ENCODE measurements at places on chromosomes 13 and 19.

DNA sequence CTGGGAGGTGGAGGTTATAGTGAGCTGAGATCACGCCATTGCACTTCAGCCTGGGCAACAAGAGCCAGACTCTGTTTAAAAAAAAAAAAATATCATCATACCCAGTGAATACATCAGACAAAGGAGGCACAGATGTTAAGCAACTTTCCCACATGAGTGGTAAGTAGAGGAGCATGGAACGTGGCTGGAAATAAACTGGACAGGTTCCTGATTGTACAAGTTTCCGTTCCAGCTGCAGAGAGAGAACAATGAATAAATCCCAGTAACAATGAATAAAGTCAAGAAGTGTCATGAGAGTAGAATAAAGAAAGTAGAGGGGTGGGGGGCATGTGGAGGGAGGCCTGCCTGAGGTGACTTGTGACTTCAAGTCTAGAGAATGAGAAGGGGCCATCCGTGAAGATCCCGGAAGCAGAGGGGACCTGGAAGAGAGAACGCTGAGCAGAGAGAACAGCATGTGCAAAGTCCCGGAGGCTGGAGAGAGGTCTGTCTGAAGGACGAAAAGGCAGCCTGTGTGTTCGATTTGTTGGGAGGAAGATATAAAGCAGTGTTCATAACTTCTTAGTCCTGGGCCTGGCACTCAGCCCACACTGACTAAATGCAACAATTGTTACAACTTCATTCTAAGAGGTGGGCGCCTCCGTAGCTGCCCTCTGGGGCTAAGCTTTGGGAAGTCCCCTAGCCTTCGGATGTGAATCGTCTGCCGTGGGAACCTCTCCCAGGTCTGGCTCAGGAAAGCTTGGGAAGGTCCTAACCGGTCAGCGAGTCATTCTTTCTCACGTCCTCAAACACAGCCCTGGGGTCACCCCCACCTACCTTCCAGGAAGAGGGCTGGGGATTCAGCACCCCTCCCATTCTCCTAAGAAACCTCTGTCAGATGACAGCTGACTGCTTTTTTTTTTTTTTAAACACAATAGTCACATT, 15.3 kb upstream of the ARHGEF18 start:
- DNase-seq, result no peak

- peak; percentile 65 for DNase-seq
Observed at GRCh38 chr19:53424968-53425597, 6.7 kb upstream of the ZNF761 start.

DNA sequence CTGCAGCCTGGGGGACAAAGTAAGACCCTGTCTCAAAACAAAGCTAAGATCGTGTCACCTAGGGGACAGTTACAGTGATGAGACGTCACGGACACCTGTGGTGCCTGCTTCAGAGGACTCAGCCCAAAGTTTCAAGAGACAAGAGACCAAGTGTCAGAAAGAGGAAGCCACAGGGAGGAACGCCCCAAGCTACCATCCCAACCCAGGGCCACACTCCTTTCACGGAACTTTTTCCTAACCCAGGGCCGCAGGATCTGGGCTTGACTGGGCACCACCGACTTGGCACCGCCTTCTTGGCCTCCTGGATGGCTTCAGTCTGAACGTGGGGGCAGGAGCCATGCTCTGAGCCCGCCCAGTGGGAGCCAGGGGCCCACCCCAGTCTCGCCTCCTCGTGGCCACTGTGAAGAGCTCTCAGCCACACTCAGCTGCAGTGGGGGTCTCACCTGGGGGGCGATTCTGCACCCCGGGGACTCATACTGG, 8.5 kb downstream of the MOB3A start:
- DNase-seq, result no peak

- peak; percentile 31 for DNase-seq
Observed at GRCh38 chr13:113904411-113904810, 40.5 kb upstream of the GAS6 start.

DNA sequence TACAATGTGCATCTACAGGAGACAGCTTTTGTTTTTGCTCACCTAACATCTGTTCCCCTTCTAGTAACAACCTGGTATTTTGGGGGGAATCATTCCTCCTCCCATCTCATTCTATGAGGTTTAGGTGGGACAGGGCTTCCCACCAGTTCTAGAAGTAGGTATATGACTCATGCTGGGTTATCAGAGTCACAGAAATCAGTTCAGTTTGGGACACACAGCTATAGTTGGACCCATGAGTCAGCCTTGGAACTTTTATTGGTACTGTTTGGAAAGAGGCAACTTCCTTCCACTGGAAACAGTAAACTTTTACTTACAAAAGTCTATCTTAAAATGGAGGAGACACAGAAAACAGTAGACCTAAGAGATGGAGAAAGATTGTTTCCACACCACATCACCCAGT, 185.5 kb downstream of the DNAJC3 start:
- no peak for DNase-seq

DNA sequence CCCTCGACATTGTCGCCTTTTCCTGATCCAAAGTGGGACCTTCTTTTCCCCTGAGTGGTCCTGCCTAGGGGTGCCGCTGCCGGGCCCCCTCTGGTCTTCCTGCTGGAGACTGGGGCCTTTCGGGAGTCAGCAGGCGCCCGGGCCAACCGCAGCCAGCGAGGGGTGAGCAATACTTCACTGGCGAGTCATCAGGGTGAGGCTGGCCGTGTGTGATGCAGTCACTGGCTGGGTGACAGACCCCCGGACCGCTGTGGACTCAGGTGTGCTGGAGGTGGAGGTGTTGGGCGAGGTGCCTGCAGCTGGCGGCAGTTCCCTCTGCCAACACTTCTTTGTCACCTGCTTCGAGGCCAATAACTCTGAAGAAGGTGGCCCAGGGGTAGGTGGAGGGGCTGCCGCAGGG, 1.5 kb upstream of the CGB5 start:
- no peak for DNase-seq

- peak; percentile 23 for DNase-seq
Observed at GRCh38 chr13:42356184-42356575, 84.2 kb downstream of the AKAP11 start.

GRCh38 chr13:20901668-20902437, 693 bp downstream of the XPO4 start:
- DNase-seq, result peak; percentile 35

- no peak for DNase-seq
Observed at GRCh38 chr19:17214508-17215126, 540 bp upstream of the USE1 start.

GRCh38 chr19:45306040-45306439, 16.6 kb downstream of the CKM start:
- DNase-seq, result no peak
